ENCODE measurements at places on chromosomes 16 and 17.

DNA sequence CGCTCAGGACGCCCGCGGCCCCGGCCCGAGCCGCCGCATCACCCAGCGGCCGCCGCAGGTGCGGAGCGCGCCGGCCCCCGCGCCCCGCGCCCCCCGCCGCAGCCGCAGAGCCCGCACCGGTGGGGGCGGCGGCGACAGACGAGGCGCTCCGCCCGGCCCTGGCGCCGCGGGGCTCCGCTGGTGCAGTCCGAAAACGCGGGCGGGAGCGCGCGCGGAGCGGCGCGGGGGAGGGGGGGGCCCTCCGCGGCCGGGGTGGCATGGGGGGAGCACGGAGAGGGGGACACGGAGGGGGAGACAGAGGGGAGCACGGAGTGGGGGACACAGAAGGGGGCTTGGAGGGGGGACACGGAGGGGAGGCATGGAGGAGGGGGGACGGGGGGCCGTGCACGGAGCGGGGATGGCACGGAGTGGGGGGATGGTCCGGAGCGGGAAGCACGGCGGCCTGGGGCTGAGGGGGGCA is at the start of gene AATK:
AATK (minus strand) TSS at position 189 of the 460 bp plus-strand sequence. CDS start 229 bp downstream, outside the sequence.
- DNase-seq, result no peak

DNA sequence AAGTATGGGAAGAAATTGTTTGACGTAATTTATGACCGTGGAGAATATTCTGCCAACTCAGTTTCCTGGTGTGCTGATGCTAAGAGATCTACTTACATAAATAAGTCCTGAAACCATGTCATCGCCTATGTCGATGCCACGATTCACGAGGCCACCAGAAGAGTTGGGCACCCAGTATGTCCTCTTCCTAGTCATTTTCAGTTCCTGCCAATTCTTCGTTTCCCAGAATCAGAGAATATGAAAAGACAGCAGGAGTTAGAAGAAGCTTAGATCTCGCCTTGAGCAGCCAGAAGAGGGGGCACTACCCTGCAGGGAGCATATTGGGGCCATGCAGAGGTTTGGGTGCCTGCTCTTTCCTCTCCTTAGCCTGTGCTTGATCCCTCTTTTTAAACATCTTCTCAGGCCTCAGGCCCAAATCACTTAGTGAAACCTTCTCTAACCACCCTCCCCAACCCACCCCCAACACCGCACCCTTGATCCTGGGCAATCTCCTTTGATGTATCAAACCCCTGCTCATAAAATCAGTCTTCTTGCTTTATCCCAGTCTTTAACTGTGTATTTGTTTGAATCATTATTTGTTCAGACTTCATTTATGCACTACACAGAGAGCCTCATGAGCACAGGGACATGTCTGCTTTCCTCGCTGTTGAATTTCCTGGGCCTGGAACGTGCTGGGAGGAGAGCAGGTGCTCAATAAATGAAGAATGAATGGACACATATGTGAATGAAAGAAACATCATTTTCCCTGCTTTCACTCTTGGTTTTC is 12.2 kb upstream of the LONP2 start:
- DNase-seq, result peak; percentile 34

- DNase-seq, result no peak
These were observed 247.9 kb downstream of the CDH13 start for GRCh38 chr16:82874672-82875071.

- DNase-seq, result peak; percentile 77
These were observed 458 bp downstream of the SLC12A4 start for GRCh38 chr16:67967958-67968399.

GRCh38 chr16:86214326-86215232 is 295.7 kb upstream of the FOXF1 start:
- DNase-seq, result no peak

GRCh38 chr17:70498631-70499030 is 329.3 kb downstream of the KCNJ2 start:
- peak; percentile 52 for DNase-seq

DNA sequence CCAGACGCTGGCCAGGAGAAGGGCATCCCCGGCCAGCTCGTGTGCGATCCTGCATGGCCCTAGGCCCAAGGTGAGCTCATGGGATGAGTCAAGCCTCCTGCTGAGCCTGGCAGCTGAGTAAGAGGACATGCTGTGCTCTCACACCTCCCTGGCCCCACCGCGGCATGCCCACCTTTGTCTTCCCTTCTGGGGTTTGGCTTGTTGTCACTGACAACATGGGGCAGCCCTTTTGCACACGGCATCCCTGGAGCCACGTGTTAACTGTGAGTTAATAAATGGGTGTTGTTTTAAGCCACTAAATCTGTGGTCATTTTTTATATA is 8.9 kb upstream of the TNS4 start:
- no peak for DNase-seq

GRCh38 chr16:4936181-4936990 is 562 bp downstream of the PPL start:
- DNase-seq, result no peak

DNA sequence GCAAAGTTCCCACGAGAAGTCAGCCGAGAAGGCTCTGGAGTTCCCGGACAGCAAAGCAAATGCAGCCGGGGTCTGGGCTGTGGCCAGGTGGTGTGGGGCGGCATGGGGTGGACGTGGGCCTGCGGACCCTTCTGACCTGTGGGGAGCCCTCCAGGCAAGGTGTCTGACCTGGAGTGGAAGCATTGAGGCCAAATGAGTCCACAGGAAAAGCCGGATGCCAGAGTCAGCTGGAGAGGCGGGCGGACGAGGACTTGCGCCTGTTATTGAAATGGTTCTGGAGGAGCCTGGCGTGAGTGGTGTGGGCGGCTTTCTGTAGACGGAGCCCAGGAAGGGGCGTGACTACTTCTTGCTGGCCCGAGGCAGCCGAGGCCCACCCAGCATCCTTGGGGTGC is 50.5 kb upstream of the ZNF750 start:
- DNase-seq, result no peak

DNA sequence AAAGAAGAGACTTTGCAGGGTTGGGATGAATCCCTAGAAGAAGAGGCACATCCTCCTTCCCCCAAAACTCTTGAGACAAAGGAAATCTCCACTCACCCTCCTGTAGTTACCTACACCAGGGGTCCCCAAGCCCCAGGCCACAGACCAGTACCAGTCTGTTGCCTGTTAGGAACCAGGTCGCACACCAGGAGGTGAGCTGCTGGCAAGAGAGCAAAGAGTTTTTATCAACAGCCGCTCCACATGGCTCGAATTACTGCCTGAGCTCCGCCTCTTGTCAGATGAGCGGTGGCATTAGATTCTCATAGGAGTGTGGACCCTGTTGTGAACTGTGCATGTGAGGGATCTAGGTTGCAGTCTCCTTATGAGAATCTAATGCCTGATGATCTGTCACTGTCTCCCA is 98.9 kb downstream of the CCT6B start:
- no peak for DNase-seq

- no peak for DNase-seq
These were observed 75.4 kb downstream of the CYB561 start for GRCh38 chr17:63370696-63371095.

GRCh38 chr17:1758807-1759206 is 3.1 kb upstream of the SERPINF1 start:
- DNase-seq, result no peak
